Stimulated activated memory B cell treated with anti-CD40 and anti-IgM and Interleukin-4, amounts not matched to agents 10 μg/mL and 1 μg/mL and 100 μg/mL, for 72 hours (primary cell): ENCODE measurements at places on chromosomes 4 and X.
A peak's percentile ranks its signal among the peaks of the same experiment; 100 is the strongest.

DNA sequence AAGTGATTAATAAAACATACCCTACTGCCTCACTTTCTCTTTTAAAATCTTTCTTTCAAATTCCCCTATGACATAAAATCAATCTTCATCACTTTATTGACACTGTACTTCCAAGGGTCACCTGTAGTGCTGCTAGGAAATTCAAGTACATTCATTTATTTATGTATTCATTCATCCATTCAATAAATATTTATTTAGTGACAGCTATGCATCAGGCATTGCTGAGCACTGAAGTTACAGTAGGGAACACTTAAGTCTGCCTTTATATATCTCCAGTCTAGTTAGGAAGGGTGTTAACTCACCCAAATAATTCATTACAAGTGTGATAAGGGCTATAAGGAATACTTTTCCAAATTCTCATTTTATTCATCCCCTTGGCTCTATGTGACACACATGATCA is 2.3 kb downstream of the SYTL5 start:
- no peak overlapping the region for H3K4me3 ChIP-seq
- H3K4me1 ChIP-seq: peaks cover 7% of the 10 kb centered on the region
- no peak for ATAC-seq
- H3K36me3 ChIP-seq: no peaks in the 10 kb centered on the region

- H3K27me3 ChIP-seq: no peaks in the 10 kb centered on the region
- H3K4me1 ChIP-seq: peaks cover 27% of the 10 kb centered on the region
- no peak overlapping the region for H3K4me3 ChIP-seq
- peak; percentile 93 for ATAC-seq
- H3K36me3 ChIP-seq: no peaks in the 10 kb centered on the region
Observed at GRCh38 chrX:22526339-22526738, 253.6 kb downstream of the CBLL2 start.

DNA sequence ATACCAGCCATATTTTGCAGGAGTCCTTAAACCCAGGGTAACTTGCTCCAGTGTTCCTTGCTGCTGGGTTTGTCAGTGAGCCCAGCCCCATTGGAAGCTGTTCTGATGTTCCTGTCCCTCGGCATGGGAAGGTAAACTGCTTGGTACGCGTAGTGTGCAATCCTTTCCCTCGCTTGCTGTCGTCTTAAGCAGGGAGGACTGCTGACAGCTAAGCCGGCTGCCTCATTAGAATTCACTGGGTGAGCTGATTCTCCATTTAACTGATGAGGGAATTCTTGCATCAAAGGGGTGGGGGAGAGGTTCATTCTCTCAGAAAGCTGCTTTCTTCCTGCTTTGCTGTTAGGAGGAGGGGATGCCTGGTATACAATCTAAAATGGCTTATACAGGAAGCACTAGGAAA is 164.6 kb downstream of the MID1IP1 start:
- H3K36me3 ChIP-seq: no peaks in the 10 kb centered on the region
- peaks cover 3% of the 10 kb centered on the region for H3K27me3 ChIP-seq
- no peaks in the 10 kb centered on the region for H3K4me1 ChIP-seq
- no peak overlapping the region for H3K27ac ChIP-seq
- no peak overlapping the region for H3K4me3 ChIP-seq

- H3K4me3 ChIP-seq: peak overlapping the region; percentile 62
- H3K27ac ChIP-seq: peak overlapping the region; percentile 93
- no peaks in the 10 kb centered on the region for H3K27me3 ChIP-seq
- peak; percentile 70 for ATAC-seq
- H3K36me3 ChIP-seq: peaks cover 32% of the 10 kb centered on the region
Observed at GRCh38 chr4:3044870-3045819, 29.2 kb downstream of the HTT-AS start.

GRCh38 chr4:16858275-16858752 is 40.1 kb downstream of the LDB2 start:
- H3K4me3 ChIP-seq: no peak overlapping the region
- ATAC-seq: no peak
- no peaks in the 10 kb centered on the region for H3K36me3 ChIP-seq
- H3K27ac ChIP-seq: no peak overlapping the region

GRCh38 chrX:17759990-17760389 is 22.7 kb downstream of the SCML1 start:
- no peak overlapping the region for H3K27ac ChIP-seq
- H3K27me3 ChIP-seq: no peaks in the 10 kb centered on the region
- no peak overlapping the region for H3K4me3 ChIP-seq

DNA sequence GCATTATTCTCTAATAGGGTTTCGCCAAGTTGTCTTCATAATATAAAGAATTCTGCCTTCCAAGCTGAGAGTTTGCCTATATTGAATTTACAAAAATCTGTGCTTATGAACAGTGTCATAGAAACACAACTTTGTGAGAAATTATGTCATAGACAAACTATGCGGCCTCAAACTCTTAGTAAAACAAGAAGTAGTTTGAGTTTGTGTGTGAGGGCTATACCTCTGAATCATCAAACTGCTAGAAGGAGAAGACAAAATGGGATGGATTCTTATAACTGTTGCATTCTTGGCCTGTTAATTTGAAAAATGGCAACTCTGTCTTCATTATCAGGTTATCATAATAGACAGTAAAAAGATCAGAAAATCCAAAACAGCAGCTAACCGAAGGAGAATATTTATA is 46.1 kb upstream of the NAP1L5 start:
- ATAC-seq: no peak
- H3K4me1 ChIP-seq: no peaks in the 10 kb centered on the region
- no peak overlapping the region for H3K27ac ChIP-seq
- peaks cover 4% of the 10 kb centered on the region for H3K36me3 ChIP-seq

GRCh38 chr4:105548483-105548882 is 3.9 kb upstream of the ARHGEF38 start:
- ATAC-seq: no peak
- no peak overlapping the region for H3K27ac ChIP-seq
- H3K4me1 ChIP-seq: peaks cover 8% of the 10 kb centered on the region
- H3K4me3 ChIP-seq: no peak overlapping the region
- H3K27me3 ChIP-seq: no peaks in the 10 kb centered on the region

GRCh38 chr4:67346654-67347053 is 198.6 kb downstream of the CENPC start:
- no peak for ATAC-seq
- H3K4me1 ChIP-seq: no peaks in the 10 kb centered on the region
- H3K4me3 ChIP-seq: no peak overlapping the region
- H3K27ac ChIP-seq: no peak overlapping the region
- H3K27me3 ChIP-seq: peaks cover 13% of the 10 kb centered on the region

DNA sequence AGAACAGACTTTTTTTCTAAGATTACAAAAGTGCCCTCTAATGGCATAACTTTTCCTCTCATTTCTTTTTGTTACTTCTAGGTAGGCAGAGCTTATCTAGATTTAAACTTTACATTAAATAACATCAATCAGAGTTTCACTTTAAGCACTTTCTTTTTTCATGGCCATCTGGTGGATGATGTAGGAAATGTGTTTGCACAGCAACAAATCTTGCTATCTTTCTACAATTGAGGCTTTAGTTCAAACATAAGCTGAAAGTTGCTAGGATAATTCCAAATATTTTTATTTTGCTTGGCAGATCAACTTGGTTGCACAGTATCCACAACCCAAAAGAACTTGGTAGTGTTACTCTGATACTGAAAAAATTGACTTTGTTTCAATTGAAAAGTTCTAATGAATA is 22.0 kb downstream of the NDNF start:
- H3K4me3 ChIP-seq: no peak overlapping the region
- H3K4me1 ChIP-seq: no peaks in the 10 kb centered on the region
- H3K36me3 ChIP-seq: no peaks in the 10 kb centered on the region
- no peak overlapping the region for H3K27ac ChIP-seq

DNA sequence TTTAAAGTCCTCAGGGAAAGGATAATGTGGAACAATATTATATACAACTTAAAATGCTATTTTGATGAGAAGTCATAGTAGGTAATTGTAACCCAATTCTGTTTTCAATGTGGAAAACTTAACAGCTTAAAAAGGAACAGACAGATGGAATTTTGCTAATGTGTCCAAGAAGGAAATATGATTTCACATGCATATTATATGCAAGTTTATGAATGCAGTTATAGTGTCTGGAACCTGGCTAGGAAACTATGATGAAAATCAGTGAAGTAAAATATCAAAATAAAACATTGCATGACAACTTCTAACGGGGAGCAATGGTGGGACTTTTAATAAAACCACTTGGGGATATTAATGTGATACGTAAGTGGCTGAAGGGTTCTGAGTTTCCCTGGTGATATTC is 152.6 kb upstream of the HAND2 start:
- ATAC-seq: no peak
- no peaks in the 10 kb centered on the region for H3K27me3 ChIP-seq
- H3K4me1 ChIP-seq: no peaks in the 10 kb centered on the region
- H3K4me3 ChIP-seq: no peak overlapping the region
- no peaks in the 10 kb centered on the region for H3K36me3 ChIP-seq

DNA sequence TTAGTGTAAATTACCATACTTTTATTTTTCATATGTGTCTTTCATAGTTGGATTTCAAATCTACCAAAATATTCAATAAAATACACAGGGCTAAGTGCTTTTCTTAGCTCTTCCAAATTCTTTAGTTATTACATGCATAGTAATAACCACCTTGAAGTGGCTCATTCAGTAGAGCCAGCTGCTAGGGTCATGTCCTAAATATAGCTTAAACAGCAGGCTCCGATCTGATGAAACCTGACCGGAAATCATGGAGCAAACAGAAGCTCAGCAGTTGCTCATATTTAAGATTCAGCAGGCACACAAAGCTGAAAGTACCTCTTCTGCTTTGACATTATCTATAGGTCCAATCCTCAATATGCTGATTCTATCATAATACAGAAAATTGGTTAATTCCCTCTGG is 1470.4 kb downstream of the ADGRL3 start:
- H3K4me1 ChIP-seq: no peaks in the 10 kb centered on the region
- no peaks in the 10 kb centered on the region for H3K27me3 ChIP-seq
- no peak overlapping the region for H3K27ac ChIP-seq
- no peak overlapping the region for H3K4me3 ChIP-seq
- ATAC-seq: no peak

DNA sequence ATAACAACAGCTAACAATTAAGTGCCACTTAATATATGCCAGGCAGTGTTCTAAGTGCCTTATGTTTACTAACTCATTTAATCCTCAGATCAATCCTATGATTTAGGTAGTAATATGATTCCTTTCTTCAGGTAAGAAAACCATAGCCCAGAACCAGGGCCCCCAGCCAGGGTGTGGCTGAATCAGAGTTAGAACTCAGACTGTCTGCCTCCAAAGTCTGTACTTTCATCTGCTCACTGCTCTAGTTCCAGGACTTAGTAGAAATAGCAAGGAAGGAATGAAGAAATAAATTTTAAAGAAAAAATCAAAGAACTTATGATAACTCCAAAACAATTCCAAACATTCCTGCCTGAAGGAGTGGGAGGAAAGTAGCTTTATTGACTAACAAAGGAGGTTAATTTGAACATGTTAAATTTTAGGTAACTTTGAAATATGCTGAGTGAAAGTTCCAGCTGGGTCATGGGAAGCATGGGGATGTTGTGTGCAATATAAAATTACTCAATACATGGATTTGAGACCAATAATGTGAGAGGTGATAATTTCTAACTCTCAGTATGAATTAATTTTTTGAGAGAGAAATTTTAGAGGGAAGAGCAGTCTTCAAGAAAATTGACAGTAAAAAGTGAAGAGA is 8.8 kb upstream of the ADH1C start:
- H3K4me3 ChIP-seq: no peak overlapping the region
- H3K4me1 ChIP-seq: no peaks in the 10 kb centered on the region
- no peak for ATAC-seq
- no peaks in the 10 kb centered on the region for H3K36me3 ChIP-seq

DNA sequence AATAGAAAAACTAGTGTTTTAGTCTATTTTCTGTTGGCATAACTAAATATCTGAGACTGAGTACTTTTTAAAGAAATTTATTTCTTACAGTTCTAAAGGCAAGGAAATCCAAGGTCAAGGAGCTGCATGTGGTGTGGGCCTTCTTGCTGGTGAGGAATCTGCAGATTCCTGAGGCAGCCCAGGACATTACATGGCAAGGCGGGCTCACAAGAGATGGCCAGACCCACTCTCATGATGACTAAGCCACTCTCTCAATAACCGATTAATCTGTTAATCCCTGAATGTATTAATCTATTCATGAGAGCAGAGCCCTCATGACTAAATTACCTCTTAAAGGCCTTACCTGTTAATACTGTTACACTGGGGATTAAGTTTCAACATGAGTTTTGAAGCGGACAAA is 340.8 kb downstream of the GRXCR1 start:
- no peak overlapping the region for H3K4me3 ChIP-seq
- no peaks in the 10 kb centered on the region for H3K4me1 ChIP-seq
- H3K27me3 ChIP-seq: no peaks in the 10 kb centered on the region

GRCh38 chr4:152988721-152989553 is 52.8 kb downstream of the FHDC1 start:
- no peak overlapping the region for H3K27ac ChIP-seq
- H3K36me3 ChIP-seq: no peaks in the 10 kb centered on the region
- no peak for ATAC-seq
- H3K4me1 ChIP-seq: no peaks in the 10 kb centered on the region
- H3K4me3 ChIP-seq: no peak overlapping the region
- no peaks in the 10 kb centered on the region for H3K27me3 ChIP-seq

DNA sequence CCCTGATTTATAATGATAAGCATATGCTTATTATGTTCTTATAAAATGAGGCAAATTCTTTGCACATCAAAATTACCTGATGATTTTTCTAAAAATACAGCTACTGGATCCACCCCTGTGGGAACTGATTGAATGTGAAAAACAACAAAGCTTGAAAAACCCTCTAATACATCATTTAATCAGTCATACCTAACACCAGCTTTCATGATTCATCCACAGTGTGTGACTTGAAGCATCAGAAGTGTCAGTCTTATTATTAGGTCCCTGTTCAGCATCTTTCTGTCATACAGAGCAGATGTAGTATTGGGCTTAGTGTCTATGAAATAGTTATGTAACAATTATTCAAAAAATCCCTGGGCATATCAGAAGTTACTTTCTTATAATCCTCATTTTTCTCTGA is 671.3 kb upstream of the GALNT7 start:
- no peak overlapping the region for H3K27ac ChIP-seq
- H3K27me3 ChIP-seq: no peaks in the 10 kb centered on the region
- no peaks in the 10 kb centered on the region for H3K36me3 ChIP-seq
- ATAC-seq: no peak
- no peaks in the 10 kb centered on the region for H3K4me1 ChIP-seq

DNA sequence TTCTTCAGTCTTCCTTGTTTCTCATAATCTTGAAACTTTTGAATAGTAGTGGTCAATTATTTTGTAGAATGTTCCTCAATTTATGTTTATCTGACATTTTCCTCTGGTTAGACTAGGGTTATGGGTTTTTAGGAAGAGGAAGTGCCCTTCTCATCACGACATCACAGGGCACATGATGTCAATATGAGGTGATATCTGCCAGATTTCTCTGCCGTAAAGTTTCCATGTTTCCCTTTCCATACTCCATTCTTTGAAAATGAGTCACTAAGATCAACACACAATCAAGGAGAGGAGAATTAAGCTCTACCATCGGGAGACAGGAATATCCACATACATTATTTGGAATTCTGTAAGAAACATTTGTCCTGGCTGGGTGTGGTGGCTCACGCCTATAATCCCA is 28.4 kb downstream of the RP2 start:
- peaks cover 6% of the 10 kb centered on the region for H3K4me1 ChIP-seq
- no peak for ATAC-seq
- peaks cover 38% of the 10 kb centered on the region for H3K36me3 ChIP-seq
- H3K27me3 ChIP-seq: no peaks in the 10 kb centered on the region
